ENCODE measurements at places on chromosomes 11 and 22.

- DNase-seq = no peak
Observed at GRCh38 chr11:44014968-44015623, 32.7 kb upstream of the ACCSL start.

- DNase-seq = no peak
Observed at GRCh38 chr22:37079158-37079557, 27.6 kb downstream of the KCTD17 start.

DNA sequence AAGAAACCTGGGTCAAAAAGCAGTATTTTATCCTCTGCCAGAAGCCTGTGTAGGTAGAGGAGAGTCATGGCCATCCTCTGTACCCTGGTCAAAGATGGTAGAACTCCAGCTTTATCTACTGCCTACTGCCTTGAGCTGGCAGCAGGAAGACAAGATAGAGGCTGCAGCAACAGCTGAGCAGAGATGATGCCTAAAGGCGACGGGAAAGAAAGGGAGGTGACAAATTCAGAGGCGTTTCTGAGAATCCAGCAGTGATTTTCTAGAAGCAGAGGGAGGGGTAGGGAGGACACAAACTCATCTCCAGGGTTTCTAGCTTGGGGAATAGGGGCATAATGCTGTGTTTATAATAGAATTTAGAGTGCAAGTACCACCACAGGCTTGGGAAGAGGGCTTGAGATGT lies 15.5 kb upstream of the C1QTNF4 start:
- no peak for DNase-seq

DNA sequence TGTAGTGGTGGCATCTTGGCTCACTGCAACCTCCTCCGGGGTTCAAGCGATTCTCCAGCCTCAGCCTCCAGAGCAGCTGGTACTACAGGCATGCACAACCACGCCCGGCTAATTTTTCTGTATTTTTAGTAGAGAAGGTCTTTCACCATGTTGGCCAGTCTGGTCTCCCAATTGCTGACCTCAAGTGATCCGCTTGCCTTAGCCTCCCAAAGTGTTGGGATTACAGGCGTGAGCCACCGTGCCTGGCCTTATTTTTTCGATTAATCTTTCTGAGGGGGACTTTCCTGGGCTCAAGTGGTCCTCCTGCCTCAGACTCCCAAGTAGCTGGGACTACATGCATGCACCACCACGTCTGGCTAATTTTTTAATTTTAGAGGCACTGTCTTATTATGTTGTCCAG lies 5.6 kb downstream of the SNU13 start:
- no peak for DNase-seq

GRCh38 chr22:50531962-50532674 lies 2.3 kb upstream of the TYMP start:
- peak; percentile 72 for DNase-seq

DNA sequence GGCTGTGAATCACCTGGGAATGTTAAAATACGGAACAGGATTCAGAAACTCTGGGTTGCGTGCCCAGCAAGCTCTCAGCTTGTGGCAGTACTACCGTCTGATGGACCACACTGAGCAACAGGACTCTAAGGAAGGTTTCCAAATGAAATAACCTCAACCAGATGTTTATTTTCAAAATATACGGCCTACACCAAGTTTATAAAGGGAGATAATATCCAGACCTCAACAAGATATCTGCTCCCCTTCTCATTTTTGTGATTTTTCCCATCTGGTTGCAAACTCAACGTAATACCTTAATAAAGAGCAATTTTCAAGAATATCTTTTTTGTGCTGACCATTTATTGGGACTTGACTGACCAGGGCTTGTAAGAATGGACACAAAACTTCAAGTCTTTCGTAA lies 49.4 kb downstream of the SLC25A17 start:
- DNase-seq = no peak

DNA sequence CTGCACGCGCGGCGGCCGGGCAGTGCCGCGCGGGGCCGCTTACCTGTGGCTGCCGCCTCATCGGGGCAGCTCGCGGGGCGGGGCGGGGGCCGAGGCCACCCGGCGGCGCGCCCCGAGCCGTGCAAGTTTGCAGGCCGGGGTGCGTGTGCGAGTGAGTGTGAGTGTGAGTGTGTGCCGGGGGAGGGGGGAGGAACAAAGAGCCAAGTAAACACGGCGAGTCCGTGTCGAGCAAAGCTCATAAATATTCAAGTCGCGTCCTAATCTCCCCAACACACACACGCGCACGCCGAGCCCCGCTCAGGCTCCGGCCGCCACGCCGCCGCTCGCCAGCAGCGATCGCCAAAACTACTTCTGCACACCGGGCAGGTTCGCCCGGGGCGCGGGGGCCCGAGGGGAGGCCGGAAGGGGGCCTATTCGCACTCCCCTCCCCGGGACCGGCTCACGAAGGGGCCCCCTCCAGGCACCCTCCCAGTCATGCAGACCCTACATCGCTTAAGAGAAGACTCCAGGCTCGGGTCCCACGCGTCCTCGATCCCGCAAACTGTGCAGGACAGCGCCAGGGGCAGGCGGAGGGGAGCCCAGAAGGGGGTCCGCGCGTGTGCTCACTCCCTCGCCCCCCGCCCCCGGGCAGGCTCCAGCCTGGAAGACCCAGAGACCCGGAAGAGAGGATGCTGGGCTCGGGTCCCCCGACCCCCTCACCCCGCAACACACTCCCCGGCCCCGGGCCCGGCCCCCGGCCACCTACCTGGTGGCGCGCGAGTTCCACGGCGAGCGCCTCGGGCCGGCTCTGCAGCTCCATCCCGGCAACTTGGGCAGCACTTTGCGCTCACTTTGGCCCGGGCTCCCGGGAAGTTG lies 827 bp downstream of the PHF21B start:
- DNase-seq = peak; percentile 30

- DNase-seq = no peak
Observed at GRCh38 chr11:76646882-76647534, 23.5 kb downstream of the LRRC32 start.

DNA sequence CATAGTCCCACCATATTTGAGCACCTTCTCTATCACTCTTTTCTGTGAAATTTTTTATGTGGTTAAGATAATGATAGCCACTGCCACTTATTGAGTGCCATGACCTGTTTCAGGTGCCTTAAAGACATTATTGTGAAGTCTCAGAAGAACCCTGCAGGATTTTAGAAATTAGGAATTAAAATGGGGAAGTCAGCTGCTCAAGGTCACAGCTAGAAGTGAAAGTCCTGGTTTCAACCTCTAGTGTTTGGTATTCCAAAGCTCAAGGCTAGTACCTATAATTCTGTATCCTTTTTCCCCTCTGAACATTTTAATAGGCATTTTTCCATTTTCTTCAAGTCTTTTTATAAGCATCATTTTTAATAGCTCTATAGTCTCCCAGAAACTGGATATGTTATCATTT lies 9.0 kb upstream of the RRM1 start:
- DNase-seq = no peak

Data from muscle of back (tissue), 13 donors.